ENCODE measurements at places on chromosomes 11 and 22. TPM values are rescaled to one million over a fixed set of nuclear protein-coding genes. Genes with fewer than 3 reads are reported as not detected.

Gene PLA2G3
- total RNA-seq = 0.80 TPM

Gene PANX2
- total RNA-seq = 1.5 TPM

Gene TPCN2
- total RNA-seq = 3.3 TPM

Gene OTUB1
- 36.9 TPM for total RNA-seq

Gene MS4A3
- total RNA-seq = not detected

Gene LSP1
- 6.5 TPM for total RNA-seq

Gene MMP13
- not detected for total RNA-seq

Gene GSTT2
- total RNA-seq = not detected

Gene CRYBB2
- total RNA-seq = not detected

Gene PISD
- total RNA-seq = 40.3 TPM

Gene PDE2A
- 0.09 TPM for total RNA-seq

Gene CCDC15
- total RNA-seq = 5.8 TPM

Gene MFRP
- total RNA-seq = not detected

Gene OR52N1
- not detected for total RNA-seq

Gene LRRC32
- 0.18 TPM for total RNA-seq

Gene SDHD
- total RNA-seq = 133 TPM

Measured in Daoy (cell line).